T-cell (primary cell): ENCODE measurements at places on chromosomes 3 and 15.

GRCh38 chr3:66377800-66378199, 123.0 kb downstream of the LRIG1 start:
- DNase-seq, result no peak

DNA sequence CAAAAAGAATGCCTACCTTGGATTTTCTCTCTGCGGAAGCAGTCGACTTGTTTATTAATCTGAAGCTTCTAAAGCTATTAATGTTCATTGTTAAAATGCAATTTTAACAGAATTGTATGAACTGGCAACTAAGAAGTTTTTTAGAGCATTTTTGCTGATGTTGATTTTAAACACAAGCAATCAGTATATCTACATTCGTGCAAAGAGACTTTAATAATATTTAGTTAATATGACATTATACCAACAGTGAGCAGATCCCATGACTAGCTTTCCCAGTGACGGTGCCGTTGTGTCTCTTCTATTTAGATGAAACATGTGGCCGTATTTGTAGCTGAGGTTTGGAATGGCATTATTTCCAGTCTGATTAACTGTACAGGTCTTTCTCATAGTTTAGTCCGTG, 88.0 kb downstream of the PEX5L start:
- DNase-seq, result no peak

- DNase-seq, result no peak
Observed at GRCh38 chr3:118080889-118081288, 953.8 kb downstream of the IGSF11 start.

DNA sequence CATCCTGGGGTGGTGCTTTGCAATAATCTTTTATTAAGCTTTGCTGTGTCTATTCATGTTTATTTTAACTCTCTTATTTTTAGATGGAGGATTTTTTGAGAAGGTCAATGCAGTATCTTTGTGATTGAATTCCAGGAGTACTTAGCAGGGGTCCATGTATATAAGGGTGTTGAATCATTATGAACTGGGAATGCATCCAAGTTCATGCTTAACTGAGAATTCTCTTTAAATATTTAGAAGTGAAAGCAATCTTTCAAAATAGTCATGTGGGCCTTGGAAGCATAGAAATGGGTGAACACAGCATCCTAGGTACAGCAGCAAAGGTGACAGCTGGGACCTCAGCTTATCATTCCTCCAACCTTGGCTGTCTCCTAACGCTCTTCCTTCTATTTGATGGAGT, 27.3 kb downstream of the SPTSSB start:
- no peak for DNase-seq

DNA sequence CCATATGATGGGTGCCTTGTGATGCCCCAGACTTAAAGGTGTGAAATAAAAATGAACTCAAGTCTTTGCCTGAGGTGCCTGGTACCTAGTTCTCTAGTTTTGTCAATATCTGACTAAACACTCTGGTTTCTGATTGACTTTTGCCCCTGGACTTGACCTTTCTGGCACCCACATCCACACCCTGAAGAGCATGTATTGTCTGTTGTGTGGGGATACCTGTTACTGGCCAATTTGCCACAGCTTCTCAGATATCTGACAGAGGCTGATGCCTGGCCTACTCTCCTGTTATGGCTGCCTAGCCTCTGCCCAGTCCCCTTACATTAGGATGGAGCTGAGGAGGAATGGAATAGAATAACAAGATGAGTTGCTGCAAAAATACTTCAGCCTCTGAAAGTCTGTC, 3.6 kb downstream of the ZBTB38 start:
- no peak for DNase-seq

DNA sequence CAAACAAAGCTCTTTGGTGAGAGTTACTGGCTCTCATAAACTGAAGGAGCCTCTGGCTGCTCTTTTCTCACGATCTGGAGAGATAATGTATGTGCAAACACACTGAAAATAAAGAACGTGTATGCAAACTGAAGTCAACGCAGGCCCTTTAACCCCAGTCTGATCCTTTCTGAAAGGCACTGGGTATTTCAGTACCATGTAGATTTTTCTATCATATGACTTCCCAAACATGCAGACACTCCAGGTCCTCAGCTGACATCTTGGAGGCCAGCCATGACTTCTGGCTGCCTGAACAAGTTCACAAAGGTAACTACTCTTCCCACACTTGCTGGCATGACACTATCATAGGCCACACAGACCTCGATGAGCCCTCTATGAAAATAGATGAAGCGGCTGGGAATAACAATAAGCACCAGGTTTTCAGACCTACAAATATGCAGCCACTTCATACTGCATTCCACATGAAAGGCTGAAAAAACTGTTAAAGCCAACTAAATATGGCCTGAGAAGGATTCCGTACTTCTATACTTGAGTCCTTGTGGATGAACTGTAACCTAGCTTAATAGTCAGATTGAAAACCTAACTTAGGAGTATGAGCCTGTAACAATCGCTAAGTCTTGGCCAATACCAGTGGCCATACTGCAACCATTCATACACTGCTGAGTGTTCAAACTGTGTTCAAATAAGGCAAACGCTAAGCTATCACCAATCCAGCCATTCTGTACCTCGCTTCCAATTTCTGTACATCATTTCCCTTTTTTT, 121.3 kb downstream of the THRB start:
- no peak for DNase-seq

DNA sequence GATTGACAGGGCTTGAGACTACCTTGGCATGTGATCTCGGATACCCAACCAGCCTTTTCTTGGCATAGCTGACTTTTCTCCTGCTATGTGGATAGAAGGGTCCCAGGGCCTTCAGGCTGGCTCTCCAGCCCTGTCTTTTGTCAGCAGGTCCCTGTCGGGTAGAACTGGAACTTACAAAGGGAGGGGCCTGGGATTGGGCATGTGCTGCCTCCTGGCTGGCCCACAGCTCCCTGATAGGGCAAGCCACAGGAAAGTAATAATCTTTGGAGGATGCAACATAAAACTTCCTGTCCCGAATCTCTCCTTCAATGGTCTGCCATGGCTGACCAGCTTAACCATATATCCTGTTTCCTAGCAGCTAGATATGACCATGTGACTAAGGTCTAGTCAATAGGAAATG, 89.1 kb downstream of the ABHD5 start:
- DNase-seq, result no peak

DNA sequence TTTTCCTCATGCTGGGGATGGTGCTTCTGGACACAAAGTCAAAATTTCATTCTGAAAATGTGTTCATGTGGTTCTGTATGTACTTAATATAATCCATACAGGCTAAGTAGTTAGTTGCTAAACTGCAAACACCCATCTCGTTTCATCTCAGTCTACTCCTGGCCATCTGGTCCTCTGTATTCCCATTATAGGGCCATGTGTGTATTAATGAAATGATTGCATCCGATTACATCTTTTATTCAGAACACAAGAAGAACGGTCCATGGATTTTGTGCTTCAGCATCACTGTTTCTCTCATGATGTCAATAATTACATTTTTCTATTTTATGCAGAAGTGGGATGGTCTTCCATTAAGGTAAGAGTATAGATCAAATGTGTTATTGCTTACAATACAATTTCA, 6.1 kb upstream of the GJD2 start:
- no peak for DNase-seq

DNA sequence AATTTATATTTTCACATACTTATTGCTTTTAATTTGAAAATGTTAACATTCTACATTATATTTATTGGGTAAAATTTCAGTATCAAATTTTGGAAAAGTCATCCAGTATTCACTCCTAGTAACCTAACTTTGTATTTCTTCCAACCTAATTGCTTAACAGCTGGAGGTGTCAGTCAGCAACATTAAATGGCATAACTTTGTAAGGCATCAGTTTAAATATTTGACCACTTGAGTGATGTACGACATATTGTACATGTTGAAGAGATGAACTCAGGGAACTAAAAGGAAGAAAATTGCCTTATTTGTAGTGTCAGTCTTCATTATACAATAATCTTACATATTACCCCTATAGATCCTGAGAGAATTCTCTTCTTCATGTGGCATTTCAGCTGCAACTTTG, 326.8 kb downstream of the NAALADL2 start:
- no peak for DNase-seq

DNA sequence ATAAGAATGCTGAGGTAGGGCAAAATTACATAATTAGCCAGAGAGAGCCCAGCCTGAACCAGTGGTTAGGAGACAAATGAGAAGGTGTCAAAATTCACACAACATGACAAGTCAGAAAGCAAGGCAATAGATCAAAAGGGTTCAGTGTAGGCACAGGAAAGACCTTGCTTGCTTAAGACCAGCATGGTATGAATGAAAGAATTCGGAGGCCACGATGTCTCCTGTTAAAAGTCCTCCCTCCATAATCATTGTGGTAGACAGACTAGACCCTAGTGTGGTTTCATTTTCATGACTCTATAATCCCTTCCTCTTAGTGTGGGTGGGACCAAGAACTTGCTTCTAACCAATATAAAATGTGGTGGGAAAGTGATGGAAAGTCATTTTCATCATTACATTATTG, 98.7 kb upstream of the ANKRD28 start:
- DNase-seq, result no peak

DNA sequence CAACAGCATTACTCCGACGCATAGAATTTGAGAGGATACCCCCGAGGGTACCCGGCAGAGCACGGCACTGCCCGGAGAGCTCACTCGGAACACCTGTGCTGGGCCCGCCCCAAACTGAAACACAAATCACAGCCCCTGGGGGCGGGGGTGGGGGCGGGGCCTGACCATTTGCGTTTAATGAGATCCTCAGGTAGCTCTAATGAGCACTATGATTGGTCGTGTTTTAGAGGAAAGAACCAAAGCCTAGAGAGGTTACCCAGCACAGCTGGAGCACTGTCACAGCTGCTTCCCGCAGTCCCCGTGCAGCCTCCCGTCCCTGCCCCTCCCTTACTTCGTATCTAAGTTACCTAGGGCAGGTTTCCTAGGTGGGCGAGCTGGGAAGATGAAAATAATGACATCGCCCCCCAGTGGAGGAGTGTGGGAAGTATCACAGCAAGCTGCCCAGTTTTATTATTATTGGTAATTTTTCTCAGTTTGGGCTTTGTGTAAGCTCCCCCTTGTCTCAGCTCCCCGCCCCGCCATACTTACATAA, 187.1 kb downstream of the PDE8A start:
- peak; percentile 34 for DNase-seq

GRCh38 chr15:92733934-92734521, 78.5 kb upstream of the FAM174B start:
- peak; percentile 17 for DNase-seq

- no peak for DNase-seq
Observed at GRCh38 chr3:159899166-159899565, 89.5 kb upstream of the IL12A start.

DNA sequence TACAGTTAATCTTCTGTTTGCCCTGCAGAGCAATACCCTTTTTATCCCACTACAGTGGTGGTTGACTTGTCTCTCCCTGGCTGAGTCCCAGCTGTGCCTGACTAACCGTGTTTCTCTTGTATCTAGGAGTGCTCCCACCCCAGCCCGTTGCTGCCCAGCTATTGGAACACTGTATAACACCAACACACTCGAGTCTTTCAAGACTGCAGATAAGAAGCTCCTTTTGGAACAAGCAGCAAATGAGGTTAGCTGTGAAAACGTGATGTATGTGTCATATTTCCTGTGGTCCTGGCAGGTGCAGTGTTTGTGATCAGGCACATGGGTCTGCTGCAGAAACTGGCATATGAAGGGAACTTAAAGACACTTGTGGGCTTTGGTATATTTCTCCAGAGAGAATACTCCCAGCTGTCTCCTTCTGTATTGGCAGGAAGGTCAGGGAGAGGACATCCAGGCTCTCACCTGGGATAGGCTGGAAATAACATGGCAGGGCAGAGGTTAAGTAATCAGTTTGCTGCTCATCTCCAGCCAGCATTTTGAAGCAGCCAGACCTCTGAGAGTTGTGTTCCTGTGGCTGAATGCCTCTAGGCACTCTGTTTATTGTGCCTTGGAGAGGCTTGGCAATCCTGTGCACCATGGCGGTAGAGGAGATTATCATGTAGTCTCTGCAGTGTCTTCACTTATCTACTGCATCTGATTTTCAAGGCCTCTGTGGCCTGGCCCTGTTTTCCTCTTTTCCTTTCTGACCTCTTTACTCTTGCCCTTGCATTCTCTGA, 34.8 kb downstream of the ATG7 start:
- no peak for DNase-seq

DNA sequence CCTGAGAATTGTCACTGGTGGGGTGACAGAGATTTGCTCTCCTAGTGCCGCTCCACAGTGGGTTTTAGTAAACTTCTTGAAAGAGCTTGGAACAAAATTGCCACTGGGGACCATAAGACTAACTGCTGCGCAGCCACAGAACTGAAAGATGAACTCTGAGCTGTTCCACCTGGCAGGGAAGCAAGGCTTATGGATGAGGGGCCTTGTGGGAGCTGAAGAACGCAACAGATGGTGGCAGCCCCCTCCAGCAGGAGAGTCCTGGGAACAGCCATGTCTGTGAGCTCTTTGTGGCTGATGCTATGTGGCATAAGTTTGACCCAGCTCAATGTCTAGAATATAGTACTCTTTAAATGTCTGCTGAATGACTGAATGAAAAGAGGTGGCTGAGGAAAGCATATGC, 66.8 kb upstream of the C2CD4B start:
- no peak for DNase-seq

DNA sequence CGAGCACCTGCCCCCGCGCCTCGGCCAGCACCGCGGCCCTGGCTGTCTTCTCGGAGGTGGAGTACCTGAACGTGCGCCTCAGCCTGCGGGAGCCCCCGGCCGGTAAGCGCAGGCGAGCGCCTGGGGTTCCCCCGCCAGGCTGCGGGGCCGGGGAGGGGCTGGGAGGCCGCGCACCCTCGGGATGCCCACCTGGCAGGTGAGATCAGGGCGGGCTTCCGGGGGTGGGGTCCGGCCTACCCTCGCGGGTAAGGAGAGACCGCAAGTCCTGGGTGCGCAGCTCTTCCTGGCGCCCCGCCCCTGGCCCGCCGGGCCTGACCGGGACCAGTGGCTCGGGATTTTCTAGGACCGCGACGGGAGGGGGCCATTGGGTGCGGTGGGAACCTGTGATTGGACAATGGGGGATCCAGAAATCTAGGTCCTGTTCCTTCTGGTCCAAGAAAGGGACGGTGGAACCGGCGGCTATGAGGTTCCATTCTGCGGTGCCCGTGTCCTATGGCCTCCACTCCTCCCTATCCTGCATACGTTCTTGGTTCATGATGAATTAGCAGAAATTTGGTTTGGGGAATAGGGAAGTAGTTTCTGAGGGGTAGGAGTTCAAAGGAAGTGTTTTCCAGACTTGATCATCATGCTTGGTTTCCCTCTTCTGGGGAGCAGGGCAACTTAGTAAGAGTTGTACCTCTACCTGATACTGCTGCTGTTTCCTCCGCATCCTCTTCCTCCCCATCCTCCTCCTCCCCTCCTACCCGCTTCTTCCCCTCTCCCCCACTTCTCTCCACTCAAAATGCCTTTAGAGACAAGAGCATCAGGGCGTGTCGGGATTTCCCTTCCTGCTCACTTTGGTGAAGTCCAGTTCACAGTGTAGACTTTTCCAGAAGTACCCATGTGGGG, 808 bp downstream of the ARRDC4 start:
- DNase-seq, result no peak
